ENCODE measurements at places on chromosomes 7 and 10.

DNA sequence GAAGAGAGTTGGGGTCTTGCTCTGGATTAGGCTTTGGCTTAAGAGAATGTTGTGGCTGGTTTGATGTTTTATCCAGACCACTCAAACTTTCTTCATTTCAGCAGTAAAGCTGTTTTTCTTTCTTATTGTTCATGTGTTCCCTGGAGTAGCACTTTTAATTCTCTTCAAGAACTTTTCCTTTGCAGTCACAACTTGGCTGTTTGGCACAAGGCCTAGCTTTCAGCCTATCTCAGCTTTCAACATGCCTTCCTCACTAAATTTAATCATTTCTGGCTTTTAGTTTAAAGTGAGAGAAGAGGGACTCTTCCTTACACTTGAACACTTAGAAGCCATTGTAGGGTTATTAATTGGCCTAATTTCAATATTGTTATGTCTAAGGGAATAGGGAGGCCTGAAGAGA lies 18.1 kb downstream of the CCDC126 start:
- DNase-seq: no peak

DNA sequence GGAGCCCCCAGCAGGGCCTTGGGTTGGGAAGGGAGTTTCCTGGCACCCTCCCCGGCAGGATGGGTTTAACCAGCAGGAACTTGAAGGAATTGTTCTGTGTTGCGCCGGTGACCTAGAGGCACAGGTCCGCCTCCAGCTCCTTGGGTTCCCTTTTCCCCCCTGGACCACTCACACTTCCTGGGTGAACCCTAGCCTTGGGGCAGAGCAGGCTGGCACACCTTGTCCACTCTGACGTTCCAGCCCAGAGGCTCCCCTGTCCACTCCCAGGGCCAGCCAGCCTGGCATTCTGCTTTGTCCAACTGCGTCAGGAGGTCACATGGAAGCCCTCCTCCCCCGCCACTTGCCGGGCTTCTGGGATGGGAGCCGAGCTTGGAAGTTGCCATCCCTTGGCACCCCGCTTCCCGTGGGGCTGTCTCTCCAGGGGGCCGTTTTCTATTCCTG lies 25.8 kb downstream of the TMEM120A start:
- no peak for DNase-seq

- DNase-seq: no peak
These were observed 23.9 kb upstream of the ZMIZ1 start for GRCh38 chr10:79044846-79045245.

DNA sequence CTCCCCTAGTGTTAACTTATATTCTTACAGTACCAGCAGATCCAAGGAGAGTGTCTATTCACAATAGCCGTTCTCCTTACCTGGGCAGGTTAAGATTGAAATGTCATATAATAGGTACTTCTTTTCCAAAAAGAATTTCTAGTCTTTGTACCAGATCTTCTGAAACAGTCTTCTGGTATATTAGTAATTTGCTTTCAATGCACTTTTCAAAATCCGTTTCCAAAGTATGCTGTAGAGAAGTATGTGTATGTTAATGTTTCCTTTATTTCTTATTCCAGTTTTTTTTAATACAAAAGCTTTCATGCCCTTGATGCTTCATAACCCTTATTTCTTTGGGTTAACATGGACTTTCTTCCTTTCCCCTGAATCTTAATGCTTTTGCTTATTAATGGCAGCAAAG lies 188.2 kb downstream of the MLLT10 start:
- DNase-seq: no peak

- no peak for DNase-seq
These were observed 135.2 kb downstream of the CYP26A1 start for GRCh38 chr10:93208717-93209464.

DNA sequence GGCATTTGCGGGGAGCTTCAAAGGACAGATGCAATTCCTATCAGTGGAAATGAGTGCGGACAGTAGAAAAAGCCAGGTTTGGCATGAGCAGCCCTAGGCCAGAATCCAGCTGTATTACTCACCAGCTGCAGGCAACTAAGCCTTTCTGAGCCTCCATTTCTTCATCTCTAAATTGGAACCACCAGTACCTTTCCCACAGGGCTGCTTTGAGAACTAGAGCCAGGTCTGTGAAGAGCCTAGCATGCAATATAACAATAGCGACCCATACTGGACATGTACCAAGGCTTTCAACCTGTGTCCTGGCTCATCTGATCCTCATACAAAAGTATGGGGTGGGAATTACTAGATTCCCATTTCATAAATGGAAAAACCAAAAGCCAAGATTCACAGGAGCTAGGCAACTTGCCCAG lies 101.0 kb downstream of the GSAP start:
- no peak for DNase-seq

GRCh38 chr7:24825381-24825794 lies 68.1 kb upstream of the GSDME start:
- DNase-seq: peak; percentile 33

DNA sequence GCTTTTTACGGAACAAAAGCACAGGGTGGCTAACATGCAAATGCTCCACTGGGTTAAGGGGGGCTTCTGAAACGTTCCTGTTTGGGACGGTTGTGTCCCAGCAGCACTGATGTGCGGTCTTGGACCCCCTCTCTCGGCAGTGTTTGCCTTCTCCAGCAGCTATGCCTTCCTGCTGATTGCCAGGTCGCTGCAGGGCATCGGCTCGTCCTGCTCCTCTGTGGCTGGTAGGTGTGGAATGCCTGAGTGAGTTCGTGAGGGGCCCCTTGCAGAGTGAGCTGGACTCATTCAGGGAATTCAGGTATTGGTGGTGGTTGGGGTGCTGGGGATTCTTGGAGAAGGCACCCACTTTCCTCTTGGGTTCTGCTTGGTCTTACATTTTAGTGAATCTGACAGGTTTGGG lies 13.0 kb downstream of the SLC18A2 start:
- no peak for DNase-seq

GRCh38 chr10:42954766-42955492 lies 121.9 kb upstream of the RET start:
- no peak for DNase-seq

GRCh38 chr10:126235979-126236851 lies 152.1 kb downstream of the ADAM12 start:
- no peak for DNase-seq

- no peak for DNase-seq
These were observed 270.3 kb downstream of the ELFN1 start for GRCh38 chr7:1940402-1940786.

- no peak for DNase-seq
These were observed 18.4 kb upstream of the HABP2 start for GRCh38 chr10:113534423-113534822.

GRCh38 chr10:27783660-27784059 lies 38.0 kb upstream of the MKX start:
- peak; percentile 52 for DNase-seq

DNA sequence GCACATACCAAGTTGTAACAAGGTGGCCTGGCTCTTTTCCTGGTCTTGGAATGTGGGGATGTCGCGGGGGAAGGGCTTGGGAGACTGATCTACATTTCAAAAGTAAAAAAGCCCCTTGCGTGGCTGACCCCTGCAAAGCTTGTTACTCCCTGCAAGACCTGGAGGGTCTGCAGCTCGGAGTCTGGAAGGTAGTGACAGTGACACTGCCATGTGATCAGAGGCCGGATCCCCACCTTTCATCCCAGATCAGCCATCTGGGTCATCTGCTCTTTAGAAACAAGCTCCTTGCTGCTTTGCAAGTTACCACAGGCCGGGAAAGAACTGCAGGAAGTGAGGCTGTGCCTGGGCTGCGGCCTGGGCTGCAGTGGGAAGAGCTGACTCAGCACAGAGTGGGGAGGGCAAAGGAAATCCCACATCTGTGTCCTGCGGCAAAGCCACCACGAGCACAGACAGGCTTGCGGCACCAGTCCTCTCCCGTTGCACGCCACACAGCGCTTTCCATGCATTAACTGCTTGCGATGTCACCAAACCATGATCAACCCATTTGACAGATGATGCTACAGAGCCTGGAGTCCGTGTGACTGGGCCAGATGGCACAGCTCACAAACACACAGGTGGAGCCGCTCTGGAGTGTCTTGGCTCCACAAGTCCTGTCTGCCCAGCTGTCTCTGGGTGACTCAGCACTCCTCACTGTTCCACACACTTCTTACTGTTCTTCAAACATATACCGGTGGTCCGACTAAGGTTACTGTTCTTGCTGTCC lies 97.7 kb downstream of the SH3PXD2A start:
- peak; percentile 68 for DNase-seq

GRCh38 chr7:157474685-157475084 lies 137.9 kb downstream of the DNAJB6 start:
- DNase-seq: no peak

GRCh38 chr10:131034451-131034850 lies 277.1 kb downstream of the TCERG1L start:
- DNase-seq: no peak

DNA sequence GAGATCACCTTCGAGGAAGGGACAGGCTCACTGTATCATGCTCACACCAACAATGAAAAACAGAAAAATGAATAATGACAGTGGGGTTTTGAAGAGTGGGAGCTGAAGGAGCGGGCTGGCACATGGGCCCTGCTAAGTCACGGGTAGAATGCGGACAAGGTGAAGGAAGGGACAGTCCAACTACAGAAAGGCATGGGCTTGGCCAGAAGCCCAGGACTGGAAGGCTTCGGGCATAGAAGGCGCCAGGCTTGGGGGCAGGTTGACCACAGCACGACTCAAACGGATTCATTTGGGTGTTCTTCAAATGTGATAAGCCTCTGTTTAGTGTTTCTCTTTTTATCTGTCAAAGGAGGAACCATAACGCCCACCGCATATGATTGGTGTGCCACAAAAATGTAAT lies 509.5 kb downstream of the CCSER2 start:
- DNase-seq: no peak

- no peak for DNase-seq
These were observed 11.8 kb downstream of the NCOA4 start for GRCh38 chr10:46018453-46019176.

- no peak for DNase-seq
These were observed 683.2 kb upstream of the IGFBP3 start for GRCh38 chr7:46604241-46604661.

- DNase-seq: no peak
These were observed 227.1 kb downstream of the DYNC1I1 start for GRCh38 chr7:95999481-95999880.

GRCh38 chr10:93541402-93542357 lies 24.8 kb upstream of the FFAR4 start:
- no peak for DNase-seq

- no peak for DNase-seq
These were observed 85.4 kb downstream of the PCLO start for GRCh38 chr7:83077328-83077727.

DNA sequence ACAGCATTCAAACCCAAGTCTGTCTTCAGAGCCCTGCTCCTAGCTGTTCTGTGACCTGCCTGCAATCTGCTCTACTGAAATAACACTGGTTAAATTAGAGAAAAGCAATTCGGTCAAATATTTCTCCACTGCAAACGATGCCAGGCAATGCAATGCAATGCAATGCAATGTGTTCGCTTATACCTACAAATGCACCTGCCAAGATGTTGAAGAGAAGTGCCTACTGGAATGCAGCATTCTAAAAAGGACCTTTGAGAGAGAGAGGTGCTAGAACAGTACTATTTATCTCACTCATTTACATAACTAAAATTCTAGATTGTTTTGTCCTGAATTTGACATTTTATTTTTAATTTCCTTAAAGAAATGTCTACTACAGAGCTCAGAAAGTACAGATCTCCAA lies 157.3 kb upstream of the CDK1 start:
- no peak for DNase-seq

GRCh38 chr10:64659311-64659710 lies 1138.1 kb downstream of the REEP3 start:
- DNase-seq: no peak

GRCh38 chr10:17805921-17806577 lies 3.1 kb upstream of the MRC1 start:
- no peak for DNase-seq

- DNase-seq: no peak
These were observed 994.1 kb downstream of the KCNMA1 start for GRCh38 chr10:76643511-76643911.

DNA sequence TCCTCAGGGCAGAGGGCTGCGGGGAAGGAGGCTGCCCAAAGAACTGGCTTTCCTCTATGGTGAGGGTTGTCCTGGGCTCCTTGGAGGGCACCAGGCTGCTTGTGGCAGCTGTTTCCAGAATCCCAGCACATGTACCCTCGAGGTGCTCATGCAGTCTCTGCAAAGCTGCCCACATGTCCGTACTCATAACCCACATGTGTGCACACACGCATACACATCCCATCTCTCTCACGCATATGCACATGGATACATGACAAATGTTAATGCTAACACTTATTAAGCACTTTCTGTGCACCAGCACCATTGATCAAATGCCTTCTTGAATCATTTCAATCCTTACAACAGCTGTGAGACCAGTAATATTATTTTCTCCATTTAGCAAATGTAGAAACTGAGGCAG lies 36.3 kb upstream of the COMTD1 start:
- DNase-seq: no peak

DNA sequence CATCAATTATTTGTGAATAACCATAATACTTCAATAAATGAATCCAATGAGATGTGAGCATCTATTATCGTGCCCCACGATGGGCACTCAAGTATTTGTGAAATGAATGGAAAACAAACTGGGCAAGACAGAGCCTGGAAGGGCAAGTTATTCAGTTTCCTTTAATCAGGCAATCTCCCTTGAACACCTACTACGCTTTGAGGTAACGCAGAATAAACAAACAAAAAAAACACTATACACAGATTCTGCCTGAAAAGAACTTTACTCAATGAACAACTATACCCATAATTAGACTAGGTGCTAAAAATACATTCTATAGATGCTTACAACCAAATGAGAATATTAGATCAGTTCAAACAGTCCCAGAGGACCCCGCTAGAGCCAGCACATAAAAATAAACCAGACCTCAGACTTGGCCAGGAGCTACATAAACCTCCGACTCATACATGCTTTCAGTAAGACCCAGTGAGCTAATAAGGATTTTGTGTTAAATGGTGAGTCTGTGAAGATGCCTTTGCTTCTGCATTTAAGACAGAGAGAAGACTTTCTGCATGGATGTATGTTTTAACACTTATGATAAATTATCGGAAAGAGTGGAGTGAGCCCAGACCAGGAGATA lies 121.3 kb downstream of the MPP7 start:
- no peak for DNase-seq

GRCh38 chr10:79311581-79312407 lies 35.5 kb upstream of the PPIF start:
- DNase-seq: no peak

DNA sequence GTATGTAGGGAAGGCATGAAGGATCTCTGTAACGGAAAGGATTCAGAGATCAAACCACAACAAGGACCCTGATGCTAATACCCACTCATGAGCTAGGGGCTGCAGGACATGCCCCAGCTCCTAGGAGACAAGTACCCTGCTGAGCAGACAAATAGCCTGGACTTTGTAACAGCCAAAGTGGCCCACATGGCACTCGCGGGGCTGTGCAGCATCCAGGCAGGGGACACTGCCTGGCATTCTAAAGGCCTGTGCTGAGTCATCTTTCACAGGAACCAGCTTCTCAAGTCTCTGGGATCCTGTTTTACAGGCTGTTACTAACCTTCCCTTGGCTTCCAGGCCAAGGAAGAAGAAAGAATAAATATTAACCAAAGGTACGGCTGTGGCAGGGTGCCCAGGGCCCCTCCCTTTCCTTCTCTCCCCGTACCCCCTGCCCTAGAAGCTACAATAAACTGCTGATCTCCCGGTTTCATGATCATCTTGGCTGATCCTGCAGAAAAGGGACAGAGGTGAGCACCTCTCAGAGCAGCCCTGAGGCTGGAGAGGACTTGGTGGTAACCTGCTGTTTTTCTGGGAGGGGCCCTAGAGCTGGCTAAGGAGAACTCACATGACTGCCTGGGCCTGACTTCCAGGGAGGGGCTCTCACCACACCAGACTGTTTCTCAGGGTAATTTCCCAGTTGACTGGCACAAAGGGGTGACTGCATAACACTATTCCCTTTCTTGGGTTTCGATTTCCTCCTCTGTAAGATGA lies 4.2 kb upstream of the RPEL1 start:
- DNase-seq: no peak
